ENCODE measurements at places on chromosomes 2 and 18. TPM values are rescaled to one million over a fixed set of nuclear protein-coding genes. Genes with fewer than 3 reads are reported as not detected.

The MROH2A gene
- not detected for total RNA-seq

The INHA gene
- not detected for total RNA-seq

The CAPN13 gene
- total RNA-seq: not detected

The C2orf78 gene
- total RNA-seq: not detected

The CRACDL gene
- total RNA-seq: 3.0 TPM

The ONECUT2 gene
- not detected for total RNA-seq

The UGT1A5 gene
- not detected for total RNA-seq

The C2orf80 gene
- not detected for total RNA-seq

The SLC4A3 gene
- total RNA-seq: 0.13 TPM

Measured in dermis microvascular lymphatic vessel endothelial cell (primary cell).